MCF 10A (cell line): ENCODE measurements at places on chromosomes 13 and 19.

DNA sequence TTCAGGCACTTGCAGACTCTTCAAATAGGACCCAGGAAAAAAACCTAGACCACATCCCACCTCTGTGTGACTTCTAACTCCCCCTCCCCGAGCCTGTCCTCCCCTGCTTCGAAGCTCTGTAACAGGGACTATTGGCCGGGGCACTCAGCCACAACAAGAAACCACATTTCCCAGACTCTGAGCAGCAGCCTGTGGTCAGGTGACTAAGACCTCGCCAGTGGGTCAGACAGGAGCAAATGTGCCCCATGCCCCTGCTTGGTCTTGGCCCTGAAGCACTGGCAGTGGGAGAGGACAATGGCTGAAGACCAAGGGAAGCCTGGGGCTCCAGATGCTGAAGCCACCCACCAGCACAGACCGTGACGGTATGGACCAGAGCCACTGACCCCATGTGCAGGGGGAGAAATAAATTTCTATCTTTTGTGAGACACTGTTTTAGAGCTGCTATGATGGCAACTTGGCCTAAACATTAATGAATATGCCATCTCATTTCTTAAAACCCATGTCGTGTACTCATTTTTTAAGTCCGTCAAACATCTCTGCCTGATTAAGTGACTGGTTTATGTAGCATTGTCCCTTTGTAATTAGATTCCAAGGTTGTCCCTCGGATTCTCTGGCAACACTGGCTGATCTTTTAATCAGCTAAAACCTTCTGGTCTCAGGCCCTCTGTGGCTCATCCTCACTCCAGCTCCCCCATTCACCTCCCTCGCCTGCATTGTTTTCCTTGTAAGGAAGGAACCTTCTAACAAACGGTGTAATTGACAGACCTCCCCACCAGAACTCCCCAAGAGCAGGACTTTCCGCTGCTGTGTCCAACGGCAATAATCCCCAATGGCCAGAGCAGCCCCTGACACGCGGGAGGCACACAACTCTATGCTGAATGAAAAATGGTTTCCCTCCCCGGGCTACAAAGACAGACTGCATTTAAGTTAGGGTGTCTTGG is 98.4 kb downstream of the STK24 start:
- DNase-seq, result peak; percentile 23

DNA sequence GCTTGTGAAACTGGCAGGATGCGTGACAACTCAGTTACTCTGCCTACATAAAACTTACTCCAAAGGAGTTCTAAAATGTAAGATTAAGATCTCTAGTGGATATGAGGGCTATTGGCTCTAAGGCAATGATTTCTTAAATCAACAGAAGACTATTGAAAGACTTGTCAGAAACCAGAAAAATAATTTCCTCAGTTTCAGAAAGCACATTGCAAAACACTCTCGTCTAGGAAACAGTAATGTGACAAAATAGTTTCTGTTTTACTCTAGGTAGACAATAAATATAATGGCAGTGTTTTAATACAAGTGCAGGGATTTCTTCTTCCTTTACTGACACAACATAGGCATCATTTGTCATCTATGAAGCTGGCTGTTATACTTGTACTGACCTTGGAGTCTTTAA is 230.1 kb downstream of the KCTD12 start:
- DNase-seq, result no peak

DNA sequence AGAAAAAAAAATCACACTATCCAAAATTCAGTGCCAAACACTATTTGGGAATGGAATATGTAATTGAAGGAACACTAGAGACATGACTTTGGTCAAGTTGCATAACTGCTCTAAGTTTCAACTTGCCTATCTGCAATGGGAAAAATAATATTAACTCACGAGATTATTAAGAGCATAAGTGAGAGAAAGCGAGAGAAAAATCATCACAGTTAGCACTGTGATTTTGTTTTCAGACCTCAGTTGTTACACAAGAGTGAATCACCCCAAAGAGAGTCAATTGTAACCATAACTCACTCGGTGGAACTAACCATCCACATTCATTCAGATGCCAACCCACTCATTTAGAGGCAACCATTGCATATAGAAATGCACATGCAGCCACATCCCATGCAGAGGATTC is 147.1 kb downstream of the NHLRC3 start:
- DNase-seq, result peak; percentile 9

GRCh38 chr13:98460516-98460915 is 116.4 kb downstream of the STK24 start:
- DNase-seq, result no peak

DNA sequence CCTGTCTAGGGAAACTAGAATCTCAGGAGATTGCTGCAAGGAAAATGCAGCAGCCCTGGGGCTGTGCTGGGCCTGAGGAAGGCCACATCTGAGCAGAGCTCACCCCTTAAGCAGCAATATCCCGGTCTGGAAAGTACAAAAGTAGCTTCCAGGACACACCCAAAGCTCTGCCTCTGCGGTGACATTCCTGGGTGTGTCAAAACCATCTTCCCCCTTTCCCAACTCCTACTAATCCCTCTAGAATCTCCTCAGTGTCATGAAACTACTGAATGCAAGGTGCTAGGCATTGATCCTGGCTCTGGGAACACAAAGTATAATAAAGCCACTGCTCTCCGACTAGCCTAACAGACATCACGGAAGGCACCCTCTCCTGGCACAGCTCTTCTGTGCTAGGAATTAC is 5.0 kb downstream of the PBX4 start:
- peak; percentile 81 for DNase-seq

DNA sequence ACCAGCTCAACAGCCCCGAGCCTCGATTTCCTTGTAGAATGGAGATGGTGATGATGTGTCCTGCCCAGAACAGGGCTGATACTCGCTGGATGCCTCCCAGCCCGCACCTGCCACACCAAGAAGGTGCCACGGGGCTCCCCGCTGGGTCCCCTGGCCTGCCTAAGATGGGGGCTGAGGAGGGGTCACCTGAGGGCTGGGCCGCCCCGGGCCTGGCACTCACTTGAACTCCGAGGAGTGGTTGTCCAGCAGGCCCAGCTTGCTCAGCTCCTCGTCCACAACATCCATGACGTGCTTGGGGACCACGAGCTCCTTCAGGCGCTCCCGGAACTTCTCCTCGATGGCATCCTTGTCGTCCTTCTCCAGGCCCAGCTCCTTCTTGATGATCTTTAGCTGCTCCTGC is 14.4 kb downstream of the LONP1 start:
- DNase-seq, result no peak

DNA sequence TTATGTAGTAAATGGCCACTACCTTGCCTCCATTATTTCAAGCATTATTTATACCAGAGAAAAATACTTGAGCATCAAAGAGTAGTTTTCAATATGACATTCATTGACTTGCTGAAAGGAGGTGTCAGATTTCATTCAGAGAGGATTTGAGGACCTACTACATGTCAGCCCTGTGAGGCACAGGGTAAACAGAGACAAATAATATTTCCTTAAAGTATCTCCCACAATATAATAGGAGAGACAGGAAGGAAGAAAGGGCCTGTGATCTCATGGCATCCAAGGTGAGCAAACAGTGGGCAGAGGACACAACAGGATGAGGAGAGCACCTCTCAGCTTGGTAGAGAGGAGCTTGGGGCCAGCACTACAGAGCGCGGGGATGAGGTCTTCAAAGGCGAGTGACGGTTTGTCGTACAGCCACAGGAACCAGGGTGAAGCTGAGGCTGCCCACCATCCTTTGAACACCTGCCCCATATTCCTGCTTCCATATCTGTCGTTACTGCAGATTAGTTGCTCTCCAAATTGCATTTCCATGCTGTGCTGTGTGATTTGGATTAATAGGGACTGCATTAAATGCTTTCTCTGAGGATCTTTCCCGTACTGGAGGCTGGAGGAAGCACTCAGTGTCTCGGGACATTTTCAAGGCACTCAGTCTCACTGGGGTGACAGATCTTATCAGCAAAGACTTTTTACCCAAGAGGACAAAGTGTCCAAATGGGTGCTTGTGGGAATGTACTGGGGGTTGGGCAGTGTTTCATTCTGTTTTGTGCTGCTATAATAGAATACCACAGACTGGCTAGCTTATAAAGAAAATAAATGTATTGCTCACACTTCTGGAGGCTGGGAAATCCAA is 59.2 kb downstream of the GJA3 start:
- no peak for DNase-seq

- DNase-seq, result no peak
Observed at GRCh38 chr19:6916952-6917351, 29.6 kb downstream of the ADGRE1 start.
